ENCODE measurements at places on chromosomes 13 and 19.

GRCh38 chr13:47206111-47206510, 309.3 kb upstream of the HTR2A start:
- no peak for DNase-seq

GRCh38 chr13:79692846-79693245, 211.9 kb downstream of the NDFIP2 start:
- DNase-seq: no peak

DNA sequence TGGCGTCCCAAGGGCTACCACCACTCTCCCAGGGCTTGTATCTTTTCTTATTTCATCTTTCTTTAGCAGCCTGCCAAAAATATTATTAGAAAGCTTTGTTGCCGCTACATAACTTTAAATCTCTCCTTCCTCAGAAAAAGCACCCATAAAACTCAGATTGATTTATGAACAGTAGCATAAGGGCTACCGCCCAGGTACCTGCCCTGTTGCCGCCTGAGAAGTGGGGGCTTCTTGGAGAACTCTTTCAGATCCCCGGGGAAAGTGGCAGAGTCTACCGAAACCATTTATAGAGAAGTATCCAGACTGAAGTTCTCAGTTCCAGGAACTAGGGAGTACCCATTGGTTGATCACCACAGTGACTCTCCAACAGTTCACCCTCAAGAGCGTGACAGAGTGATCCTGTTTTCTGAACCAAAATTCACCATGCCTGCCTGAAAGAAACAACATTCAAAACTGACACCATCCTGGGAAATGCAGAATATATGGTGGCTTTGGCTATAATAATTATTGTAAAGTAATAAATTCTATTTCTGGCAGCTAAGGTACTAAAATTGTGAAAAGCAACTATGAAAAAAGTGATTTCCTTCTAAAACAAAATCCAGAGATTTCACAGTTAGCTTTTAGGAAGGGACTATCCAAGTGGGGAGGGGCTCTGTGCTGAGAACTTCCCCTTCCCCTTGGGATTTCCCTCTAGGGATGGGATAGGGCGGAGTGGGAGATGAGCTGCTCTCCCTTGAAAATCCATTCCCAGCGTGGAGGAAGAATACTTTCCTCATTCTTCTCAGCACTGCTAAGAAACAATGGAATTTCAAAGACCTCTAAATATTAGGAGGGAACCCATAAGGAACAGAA, 877 bp upstream of the N4BP2L1 start:
- DNase-seq: no peak

DNA sequence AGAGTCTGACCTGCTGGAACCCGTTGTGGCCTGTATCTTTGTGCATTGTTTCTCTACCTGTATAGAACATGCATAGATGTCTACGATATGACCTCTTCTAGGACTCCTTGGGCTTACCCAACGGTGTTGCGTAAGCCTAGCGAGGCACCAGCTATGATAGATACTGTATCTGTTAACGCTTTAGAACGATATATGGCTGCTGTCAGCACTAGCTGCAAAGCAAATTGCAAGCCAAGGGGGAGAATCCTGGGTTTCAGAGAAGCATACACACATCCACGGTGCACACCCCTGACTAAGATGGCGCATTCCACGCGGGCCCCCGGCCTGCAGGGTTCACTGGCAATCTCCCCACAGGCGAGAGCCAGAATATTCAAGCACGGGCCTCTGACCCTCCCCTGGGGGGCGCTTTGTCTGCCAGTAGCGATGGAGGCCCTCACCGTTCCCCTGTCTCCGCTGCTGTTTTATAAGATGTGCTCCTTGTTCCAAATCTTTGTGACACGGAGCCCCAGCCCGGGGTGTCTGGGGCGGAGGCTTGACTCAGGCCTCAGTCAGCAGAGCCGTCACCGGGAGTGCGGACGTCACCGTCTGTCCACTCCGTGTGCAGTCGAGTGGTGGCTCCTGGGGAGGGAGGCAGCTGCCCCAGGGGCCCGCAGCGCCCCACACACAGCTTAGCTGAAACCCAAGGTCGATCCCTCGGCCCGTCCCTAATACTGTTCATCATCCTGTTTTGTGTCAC, 12.9 kb upstream of the RPS15 start:
- DNase-seq: peak; percentile 39

DNA sequence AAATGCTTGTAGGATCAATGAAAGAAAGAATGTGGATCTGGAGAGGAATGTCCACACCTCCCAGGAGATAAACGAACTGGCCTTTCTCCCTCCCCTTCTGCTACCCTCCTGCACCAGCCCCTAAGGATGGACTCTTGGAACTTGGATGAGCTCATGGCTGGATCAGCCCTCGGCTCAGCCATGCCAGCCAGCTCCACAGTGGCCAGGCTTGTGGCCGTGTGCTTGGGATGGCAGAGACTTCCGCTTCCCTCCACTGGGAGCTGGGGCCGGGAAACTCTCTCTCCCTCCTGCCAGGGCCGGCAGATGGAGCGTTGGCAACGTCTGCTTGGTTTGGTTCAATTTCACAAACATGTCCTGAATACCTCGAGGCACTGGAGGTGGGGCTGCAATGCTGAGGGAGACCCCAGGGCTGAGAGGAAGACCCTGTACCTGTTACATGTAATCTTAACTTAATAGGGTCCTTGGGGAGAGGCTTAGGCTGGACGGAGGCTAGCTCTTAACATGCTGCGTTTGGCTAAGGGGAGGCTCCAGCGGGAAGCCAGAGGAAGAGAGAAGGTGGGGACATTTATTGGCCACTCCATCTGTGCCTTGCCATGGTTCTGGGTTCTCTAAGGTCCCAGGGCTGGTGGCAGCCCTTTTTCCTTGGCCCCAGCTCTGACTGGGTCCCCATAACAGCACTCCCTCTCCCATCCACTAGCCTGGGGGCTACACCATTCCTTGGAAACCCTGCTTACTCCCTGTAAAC, 152.5 kb downstream of the IER2 start:
- DNase-seq: no peak

DNA sequence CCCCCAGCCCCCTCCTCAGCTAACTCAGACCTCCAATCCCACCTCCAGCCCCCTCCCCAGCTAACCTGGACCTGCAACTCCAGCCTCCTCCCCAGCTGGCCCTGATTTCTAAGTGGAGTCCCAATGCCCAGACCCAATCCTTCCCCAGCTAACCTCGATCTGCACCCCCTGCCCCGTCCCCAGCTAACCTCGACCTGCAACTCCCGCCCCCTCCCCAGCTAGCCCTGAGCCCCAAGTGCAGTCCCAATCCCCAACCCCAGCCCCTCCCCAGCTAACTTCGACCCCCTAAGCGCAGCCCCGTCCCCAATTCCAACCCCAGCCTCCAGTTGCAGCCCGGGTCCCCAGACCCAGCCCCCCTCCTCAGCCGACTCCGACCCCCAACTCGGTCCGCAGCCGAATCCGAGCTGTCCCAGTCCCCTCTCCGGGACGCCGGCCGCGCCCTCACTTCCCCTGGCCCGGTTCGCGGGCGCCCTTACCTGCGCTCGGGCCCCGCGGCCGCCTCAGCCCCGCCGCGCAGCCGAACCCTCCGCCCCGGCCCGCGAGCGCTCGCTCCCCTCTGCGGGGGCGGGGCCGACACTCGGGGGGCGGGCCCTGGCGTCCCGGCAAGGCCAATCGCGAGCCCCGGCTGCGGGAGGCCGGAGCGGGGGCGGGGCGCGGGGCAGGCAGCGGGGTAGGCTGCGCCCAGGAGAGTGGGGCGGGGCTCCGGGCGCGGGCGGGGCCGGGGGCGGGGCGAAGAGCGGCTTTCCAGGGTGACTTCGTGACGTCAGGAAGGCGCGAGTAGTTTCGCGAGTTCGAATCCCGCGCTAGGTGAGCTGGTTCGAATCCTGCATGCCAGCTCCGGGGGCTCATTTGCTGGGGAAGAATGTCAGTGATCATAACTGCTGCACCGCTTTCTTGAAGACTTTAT, at the start of gene GNG7:
TSS of gene GNG7 (minus strand) at position 525 of the 907 bp plus-strand sequence. CDS start 182,006 bp downstream, outside the sequence.
- DNase-seq: peak; percentile 82

DNA sequence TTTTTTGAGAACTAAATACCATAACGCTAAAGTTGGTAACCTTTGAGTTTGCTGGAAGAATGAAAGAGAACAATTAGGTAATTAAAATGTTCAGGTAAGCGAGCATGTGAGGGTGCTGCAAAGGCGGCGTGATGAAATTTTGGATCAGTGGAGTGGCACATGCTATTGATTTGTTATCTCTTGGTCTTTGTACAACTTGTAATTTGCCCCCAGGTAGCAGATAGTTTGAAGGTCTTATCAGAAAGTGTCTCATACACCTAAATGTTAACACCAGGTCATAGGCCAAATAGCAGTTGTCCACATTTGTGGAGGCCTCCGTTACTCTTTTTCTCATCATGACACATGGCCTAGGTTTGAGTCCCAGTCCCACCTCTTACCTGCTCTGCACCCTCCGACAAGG, 14.9 kb downstream of the ARHGAP35 start:
- DNase-seq: no peak

DNA sequence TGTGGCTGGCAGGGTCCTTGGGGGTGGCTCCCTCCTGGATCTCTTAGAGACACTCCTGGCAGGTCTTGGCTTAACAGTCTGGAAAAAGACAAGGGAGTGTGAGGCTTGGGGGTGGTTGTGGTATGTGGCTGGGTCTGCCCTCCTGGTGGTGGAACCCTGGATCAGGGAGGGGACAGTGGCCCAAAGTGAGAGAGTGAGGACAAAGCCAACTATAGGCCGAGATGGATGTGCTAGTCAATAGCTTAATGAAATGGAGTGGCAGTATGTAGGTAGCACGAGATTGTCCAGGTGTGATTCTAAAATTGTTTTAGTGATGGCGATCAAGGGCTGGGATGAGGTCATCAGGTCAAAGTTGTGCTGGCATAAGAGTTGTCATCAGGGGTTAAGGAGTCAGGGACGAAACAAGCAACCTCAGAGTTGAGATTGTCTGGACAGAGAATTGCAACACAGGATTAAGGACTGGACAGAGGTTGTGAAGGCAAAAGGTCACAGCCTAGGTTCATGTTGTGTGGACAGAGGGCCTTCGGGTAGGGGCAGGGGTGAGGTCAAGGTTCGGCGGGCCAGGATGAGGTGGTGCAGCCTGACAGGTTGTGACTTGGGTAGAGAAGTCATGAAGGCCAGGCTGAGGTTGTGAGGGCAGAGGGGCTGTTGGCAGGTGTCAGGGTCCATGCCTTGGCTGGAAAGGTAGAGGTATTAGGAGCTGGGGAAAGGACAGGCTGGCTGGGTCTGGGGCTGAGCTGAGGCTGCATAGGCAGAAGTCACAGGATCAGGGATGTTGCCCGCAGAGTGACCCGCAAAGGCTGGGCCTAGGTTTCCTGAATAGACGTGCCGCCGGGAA, 4.5 kb upstream of the RASAL3 start:
- DNase-seq: no peak

- no peak for DNase-seq
Observed at GRCh38 chr13:91592056-91593014, 193.9 kb downstream of the GPC5 start.

GRCh38 chr19:1482361-1483130, 3.5 kb upstream of the C19orf25 start:
- no peak for DNase-seq

GRCh38 chr19:38889803-38890202, 9.6 kb downstream of the SIRT2 start:
- no peak for DNase-seq

- no peak for DNase-seq
Observed at GRCh38 chr13:41386211-41386610, 71.1 kb upstream of the RGCC start.

DNA sequence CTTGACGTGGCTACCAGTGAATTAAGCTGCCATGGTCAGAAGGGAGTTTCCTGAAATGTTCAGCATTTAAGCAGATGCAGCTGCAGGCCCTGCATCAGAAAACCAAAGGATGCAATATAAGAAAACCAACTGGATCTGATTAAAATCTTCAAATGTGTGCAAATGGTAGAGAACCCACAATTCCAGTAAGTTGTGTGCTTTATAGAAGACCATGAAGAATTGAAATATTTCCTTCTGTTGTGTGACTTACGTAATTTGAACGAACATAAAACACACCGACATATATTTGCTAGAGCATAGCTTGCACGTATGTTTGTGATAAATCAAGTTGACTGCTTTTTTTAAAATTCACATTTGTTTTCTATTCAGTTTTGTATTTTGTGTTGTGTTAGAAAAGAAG, 191.4 kb downstream of the COL4A1 start:
- no peak for DNase-seq

DNA sequence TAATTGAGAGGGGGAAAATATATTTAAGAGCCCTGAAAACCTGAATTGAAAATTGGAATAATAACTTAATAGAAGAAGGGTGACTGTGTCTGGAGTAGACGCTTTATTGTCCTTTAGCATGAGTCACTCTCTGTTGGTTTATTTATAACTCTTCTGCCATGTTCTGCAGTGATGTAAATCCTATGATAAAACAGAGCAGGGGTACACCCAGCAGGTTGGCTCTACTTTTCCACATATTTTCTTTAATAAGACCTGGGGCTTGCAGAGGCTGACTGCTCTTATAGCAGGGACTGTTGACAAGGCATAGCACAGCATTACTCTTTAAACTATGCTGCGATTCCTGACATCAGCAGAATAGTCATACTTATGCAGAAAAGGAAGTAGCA, 389.9 kb upstream of the PCDH9 start:
- DNase-seq: peak; percentile 67

DNA sequence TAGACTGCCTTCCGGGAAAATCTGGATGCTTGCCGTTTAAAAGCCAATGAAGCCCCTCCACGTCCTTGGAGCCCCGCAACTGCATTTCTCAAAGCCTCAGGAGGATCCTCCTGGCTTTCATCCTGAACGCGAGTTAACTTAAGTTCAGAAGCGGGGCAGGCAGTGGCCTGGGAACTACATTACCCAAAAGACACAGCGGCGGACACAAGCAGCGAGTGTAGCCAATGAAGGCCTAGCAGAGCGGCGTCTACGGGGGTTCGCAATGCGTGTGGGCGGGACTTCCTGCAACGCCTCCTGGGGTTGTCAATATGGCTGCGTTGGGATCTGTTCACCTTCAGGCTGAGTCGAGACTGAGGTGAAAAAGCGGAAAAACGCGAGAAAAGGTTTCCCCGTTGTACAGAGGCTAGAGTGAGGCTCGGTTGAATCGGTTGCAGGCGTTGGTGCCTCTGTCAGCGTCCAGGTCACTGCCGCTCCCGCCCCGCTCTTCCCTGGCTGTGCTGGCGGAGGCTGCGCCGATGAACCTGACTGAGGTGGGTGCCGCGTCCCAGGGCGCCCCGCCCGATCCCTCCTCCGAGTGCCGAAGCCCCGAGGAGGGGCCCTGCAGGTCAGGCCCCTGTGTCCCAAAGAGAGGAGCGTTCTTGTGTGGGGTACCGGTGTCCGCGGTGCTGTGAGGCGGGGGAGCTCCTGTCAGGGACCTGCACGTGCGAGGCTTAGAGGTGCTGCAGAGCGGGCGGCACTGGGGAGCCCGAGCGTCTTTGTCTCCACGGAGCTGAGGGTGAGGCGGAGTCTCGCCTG, at the start of gene ZNF17:
TSS of gene ZNF17 (plus strand) at position 285 of the 795 bp plus-strand sequence. CDS start 2,455 bp downstream, outside the sequence.
- peak; percentile 98 for DNase-seq

DNA sequence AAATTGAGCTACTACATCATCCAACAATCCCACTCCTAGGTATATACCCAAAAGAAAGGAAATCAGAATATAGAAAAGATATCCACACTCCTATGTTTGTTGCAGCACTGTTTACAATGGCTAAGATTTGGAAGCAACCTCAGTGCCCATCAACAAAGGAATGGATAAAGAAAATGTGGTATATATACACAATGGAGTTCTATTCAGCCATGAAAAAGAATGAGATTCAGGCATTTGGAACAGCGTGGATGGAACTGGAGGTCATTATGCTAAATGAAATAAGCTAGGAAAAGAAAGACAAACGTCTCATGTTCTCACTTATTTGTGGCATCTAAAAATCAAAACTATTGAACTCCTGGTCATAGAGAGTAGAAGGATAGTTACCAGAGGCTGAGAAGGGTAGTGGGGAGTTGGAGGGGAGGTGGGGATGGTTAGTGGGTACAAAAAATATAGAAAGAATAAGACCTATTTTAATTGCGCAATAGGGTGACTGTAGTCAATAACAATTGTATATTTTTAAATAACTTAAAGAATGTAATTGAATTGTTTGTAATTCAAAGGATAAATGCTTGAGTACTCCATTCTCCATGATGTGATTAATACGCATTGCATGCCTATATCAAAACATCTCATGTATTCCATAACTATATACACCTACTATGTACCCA, 27.0 kb upstream of the HNRNPA1L2 start:
- no peak for DNase-seq
